ENCODE measurements at places on chromosomes 2 and 18. TPM values are rescaled to one million over a fixed set of nuclear protein-coding genes. Genes with fewer than 3 reads are reported as not detected.

- H3K27ac ChIP-seq, result no peak overlapping the region
- no peak for DNase-seq
- H3K27me3 ChIP-seq, result no peaks in the 10 kb centered on the region
- no peaks in the 10 kb centered on the region for H3K4me1 ChIP-seq
- no peaks in the 10 kb centered on the region for H3K36me3 ChIP-seq
Measured at GRCh38 chr2:204012072-204012653, 75.6 kb downstream of the ICOS start.

DNA sequence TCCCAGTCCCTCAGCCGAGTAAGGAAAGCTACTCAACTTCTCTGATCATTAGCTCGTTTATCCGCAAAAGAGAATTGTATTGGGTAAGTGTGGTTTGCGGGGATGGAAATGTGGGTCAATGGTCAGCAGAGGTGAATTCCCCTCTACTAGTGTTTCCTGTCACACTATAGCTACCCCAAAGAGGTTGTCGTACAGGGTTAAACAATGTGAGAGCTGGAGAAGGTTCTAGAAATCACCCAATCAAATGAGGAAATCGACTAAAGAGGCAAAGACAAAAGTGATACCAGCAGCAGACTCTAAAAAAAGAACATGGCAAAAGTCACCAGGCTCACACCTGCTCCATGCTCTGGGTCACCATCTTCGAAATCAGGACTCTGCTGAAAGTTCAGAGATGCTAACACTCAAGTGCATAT is 144.7 kb upstream of the ITGA4 start:
- no peak overlapping the region for H3K4me3 ChIP-seq
- no peaks in the 10 kb centered on the region for H3K4me1 ChIP-seq
- no peaks in the 10 kb centered on the region for H3K36me3 ChIP-seq

DNA sequence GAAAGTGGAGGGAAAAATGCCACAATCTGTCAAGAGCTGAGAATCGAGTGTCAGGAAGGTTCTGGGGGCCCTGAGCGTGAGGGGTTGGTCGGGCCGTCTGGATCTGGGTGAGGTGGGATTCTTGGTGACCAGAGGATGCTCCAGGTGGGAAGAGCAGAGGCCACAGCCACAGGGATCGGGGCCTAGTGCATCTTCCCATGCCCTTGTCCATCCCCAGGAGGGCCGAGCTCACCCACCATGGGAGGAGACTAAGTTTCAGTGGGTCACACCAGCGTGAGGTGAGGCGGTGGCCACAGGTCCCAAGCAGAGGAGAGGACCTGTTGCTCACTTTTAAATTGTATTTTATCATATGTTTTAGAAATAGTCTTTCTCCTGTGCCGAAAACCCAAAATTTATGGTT is 70.0 kb downstream of the TMEM18 start:
- no peak for DNase-seq
- no peak overlapping the region for H3K27ac ChIP-seq
- H3K36me3 ChIP-seq, result no peaks in the 10 kb centered on the region
- peaks cover 62% of the 10 kb centered on the region for H3K27me3 ChIP-seq

- no peaks in the 10 kb centered on the region for H3K4me1 ChIP-seq
- H3K4me3 ChIP-seq, result no peak overlapping the region
- H3K27me3 ChIP-seq, result peaks cover 27% of the 10 kb centered on the region
- no peak for DNase-seq
Measured at GRCh38 chr2:71235930-71236587, 9.2 kb upstream of the PAIP2B start.

DNA sequence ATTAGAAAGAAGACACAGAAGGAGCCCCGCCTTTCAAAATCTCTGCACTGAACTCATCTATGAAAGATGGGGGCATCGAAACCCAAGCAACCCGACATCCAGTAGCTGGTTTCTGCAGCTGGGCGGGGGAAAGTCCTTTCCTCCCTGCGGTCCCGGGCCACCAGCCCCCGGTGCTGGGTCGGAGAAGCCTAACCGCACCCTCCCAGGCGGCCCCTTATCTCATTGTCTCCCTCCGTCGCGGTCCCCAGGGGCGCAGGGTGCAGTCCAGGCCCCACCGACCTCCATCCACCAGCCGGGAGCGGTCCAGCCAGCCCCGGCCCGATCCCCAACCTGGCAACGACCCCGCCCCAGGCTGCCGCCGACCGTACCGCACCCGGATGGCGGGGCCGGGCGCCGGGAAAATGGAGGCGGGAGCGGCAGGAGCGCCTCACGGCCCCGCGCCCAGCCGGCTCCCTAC is 452 bp downstream of the RAPH1 start:
- DNase-seq, result peak; percentile 12
- H3K4me1 ChIP-seq, result peaks cover 30% of the 10 kb centered on the region
- H3K4me3 ChIP-seq, result peak overlapping the region; percentile 97
- H3K27ac ChIP-seq, result peak overlapping the region; percentile 78
- no peaks in the 10 kb centered on the region for H3K27me3 ChIP-seq

DNA sequence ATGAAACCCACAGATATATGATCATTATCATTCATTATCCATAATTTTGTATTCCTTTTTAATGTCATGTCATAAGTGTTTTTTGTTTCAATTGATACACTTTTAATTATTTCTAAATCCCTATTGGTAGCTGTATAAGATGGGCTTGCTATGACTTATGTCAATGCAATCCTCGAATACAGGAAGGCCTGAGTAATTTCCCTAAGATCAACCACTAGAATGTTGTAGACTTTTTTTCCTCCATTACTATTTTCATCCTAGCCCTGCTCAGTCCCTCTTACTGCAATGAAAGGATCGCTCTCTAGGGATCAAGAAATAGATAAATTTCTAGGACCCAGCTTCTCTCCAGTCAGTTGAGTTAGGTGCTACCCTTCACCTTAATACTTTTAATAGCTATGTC is 186.3 kb downstream of the KCNE4 start:
- no peaks in the 10 kb centered on the region for H3K27me3 ChIP-seq
- H3K27ac ChIP-seq, result no peak overlapping the region
- no peaks in the 10 kb centered on the region for H3K36me3 ChIP-seq
- no peak for DNase-seq

The ANKRD44 gene
- total RNA-seq, result 0.11 TPM

- H3K27ac ChIP-seq, result no peak overlapping the region
- H3K4me3 ChIP-seq, result no peak overlapping the region
- no peaks in the 10 kb centered on the region for H3K4me1 ChIP-seq
Measured at GRCh38 chr18:6257950-6258349, 156.8 kb downstream of the L3MBTL4 start.

The ASB18 gene
- not detected for total RNA-seq

DNA sequence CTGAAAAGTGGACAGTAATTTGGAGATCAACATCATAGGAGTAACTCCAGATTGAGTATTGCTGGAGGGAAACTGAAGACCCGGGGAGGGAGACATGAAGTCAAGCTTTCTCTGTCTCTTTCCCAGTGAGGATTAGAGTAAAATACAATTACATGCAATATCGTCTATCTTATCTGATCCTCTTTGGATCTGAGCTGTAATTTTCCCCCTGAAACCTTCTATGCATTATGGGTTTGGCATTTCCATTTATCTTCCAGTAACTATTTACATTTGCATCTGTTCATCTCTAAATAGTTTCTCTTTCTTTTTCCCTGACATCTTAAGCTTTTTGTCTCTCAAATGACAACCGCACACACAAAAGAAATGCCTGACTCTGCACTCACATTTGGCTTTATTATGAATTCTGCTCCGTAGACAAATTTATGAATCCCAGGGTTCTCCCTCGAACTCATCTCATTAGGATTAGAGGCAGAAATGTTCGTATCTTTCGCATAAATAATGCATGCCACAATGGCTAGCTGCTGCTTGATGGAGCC is 113.1 kb downstream of the SPP2 start:
- H3K4me1 ChIP-seq, result peaks cover 6% of the 10 kb centered on the region
- H3K27me3 ChIP-seq, result peaks cover 7% of the 10 kb centered on the region
- no peak overlapping the region for H3K27ac ChIP-seq
- no peaks in the 10 kb centered on the region for H3K36me3 ChIP-seq
- H3K4me3 ChIP-seq, result no peak overlapping the region

The DES gene
- not detected for total RNA-seq

- no peaks in the 10 kb centered on the region for H3K36me3 ChIP-seq
- no peak for DNase-seq
Measured at GRCh38 chr2:152513681-152514080, 178.7 kb downstream of the FMNL2 start.

- no peaks in the 10 kb centered on the region for H3K4me1 ChIP-seq
- no peak overlapping the region for H3K27ac ChIP-seq
- no peak overlapping the region for H3K4me3 ChIP-seq
- no peaks in the 10 kb centered on the region for H3K27me3 ChIP-seq
- no peaks in the 10 kb centered on the region for H3K36me3 ChIP-seq
- no peak for DNase-seq
Measured at GRCh38 chr2:209189893-209190292, 234.0 kb upstream of the MAP2 start.

The TUBA4B gene
- total RNA-seq, result 0.29 TPM

The SCN7A gene
- total RNA-seq, result not detected

The SLC23A3 gene
- total RNA-seq, result 0.38 TPM

DNA sequence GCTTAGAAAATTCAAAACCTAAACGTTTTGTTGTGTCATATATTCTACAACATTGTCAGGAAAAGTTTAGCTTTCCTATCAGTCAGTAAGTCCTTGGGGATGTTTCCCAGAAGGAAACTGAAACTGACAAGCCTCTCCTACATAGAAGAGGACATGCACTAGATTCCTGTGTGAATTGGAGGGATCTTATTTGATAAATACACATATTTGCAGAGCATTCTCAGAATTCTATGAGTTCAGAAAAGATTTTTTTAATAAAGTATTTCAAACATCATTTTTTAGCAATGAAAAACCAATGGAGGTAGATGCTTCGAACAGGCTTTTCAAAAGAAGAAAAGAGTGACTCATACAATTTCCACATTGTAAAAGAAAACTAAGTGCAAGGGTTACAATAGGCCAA is 1706.7 kb downstream of the SUCLG1 start:
- no peaks in the 10 kb centered on the region for H3K36me3 ChIP-seq
- H3K27me3 ChIP-seq, result no peaks in the 10 kb centered on the region
- H3K4me3 ChIP-seq, result no peak overlapping the region
- H3K4me1 ChIP-seq, result no peaks in the 10 kb centered on the region
- H3K27ac ChIP-seq, result no peak overlapping the region

GRCh38 chr18:62157843-62158242 is 29.0 kb downstream of the PIGN start:
- no peaks in the 10 kb centered on the region for H3K4me1 ChIP-seq
- H3K36me3 ChIP-seq, result peaks cover 3% of the 10 kb centered on the region
- H3K4me3 ChIP-seq, result no peak overlapping the region
- no peak for DNase-seq

DNA sequence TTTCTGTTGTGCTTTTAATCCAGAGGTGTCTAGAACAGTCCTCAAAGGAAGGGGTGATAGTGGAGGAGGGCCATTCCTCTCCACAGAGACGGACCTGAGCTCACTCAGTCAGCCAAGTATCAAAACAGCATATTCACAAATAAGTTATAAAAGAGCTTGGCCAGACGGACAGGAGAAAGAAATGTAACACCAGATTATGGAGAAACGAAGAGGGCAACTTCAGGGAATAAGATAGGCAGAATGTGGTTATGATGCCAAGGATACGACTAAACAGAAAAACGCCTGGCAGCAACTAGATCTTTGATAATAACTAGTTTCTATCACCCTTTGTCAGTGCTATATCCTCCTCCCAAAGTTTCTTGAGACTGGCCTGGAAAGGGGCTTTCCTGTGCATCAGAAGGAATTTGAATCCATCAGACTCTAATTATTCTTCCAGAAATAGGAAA is 42.5 kb downstream of the MAP4K3 start:
- H3K4me1 ChIP-seq, result peaks cover 61% of the 10 kb centered on the region
- no peaks in the 10 kb centered on the region for H3K27me3 ChIP-seq
- no peaks in the 10 kb centered on the region for H3K36me3 ChIP-seq
- no peak overlapping the region for H3K4me3 ChIP-seq
- H3K27ac ChIP-seq, result no peak overlapping the region

GRCh38 chr2:98172951-98173350 is 86.0 kb downstream of the VWA3B start:
- H3K27me3 ChIP-seq, result peaks cover 44% of the 10 kb centered on the region
- no peaks in the 10 kb centered on the region for H3K4me1 ChIP-seq
- no peaks in the 10 kb centered on the region for H3K36me3 ChIP-seq
- H3K4me3 ChIP-seq, result no peak overlapping the region
- H3K27ac ChIP-seq, result no peak overlapping the region

GRCh38 chr18:14970027-14970426 is 222.1 kb downstream of the ANKRD30B start:
- H3K27ac ChIP-seq, result no peak overlapping the region
- no peaks in the 10 kb centered on the region for H3K36me3 ChIP-seq
- no peaks in the 10 kb centered on the region for H3K27me3 ChIP-seq
- no peaks in the 10 kb centered on the region for H3K4me1 ChIP-seq

GRCh38 chr2:211329421-211329820 is 773.0 kb downstream of the CPS1 start:
- no peak for DNase-seq
- no peaks in the 10 kb centered on the region for H3K36me3 ChIP-seq
- no peaks in the 10 kb centered on the region for H3K27me3 ChIP-seq
- H3K4me3 ChIP-seq, result no peak overlapping the region

The CHRNG gene
- total RNA-seq, result not detected

DNA sequence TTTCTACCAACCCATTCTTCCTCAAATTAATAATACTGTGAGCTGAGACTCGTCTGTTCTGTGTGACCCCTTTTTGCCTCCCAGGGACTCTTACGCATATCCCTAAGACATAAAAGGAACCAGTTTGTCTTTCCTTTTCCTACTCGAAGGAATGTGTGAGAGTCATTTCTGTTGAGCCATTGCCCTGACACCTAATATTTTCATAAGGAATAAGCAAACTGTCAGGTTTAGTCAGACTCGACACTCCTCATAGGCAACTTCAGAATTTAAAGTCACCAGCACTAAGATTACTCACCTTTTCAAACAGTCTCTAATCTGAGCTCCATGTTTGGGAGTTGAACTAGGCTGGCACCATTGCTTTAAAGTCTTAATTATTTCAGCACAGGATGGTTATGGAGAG is 305.5 kb downstream of the IKZF2 start:
- no peaks in the 10 kb centered on the region for H3K27me3 ChIP-seq
- no peak for DNase-seq
- no peaks in the 10 kb centered on the region for H3K4me1 ChIP-seq
- H3K4me3 ChIP-seq, result no peak overlapping the region
- no peak overlapping the region for H3K27ac ChIP-seq
